ENCODE measurements at places on chromosomes 7 and 10. TPM values are rescaled to one million over a fixed set of nuclear protein-coding genes. Genes with fewer than 3 reads are reported as not detected.

- no peak for DNase-seq
- H3K4me1 ChIP-seq, result peaks cover 4% of the 10 kb centered on the region
- H3K27me3 ChIP-seq, result no peaks in the 10 kb centered on the region
- H3K36me3 ChIP-seq, result no peaks in the 10 kb centered on the region
- H3K27ac ChIP-seq, result no peak overlapping the region
Measured at GRCh38 chr7:132969520-132969919, 112.4 kb downstream of the CHCHD3 start.

GRCh38 chr10:32190890-32191491, 134.8 kb upstream of the KIF5B start:
- DNase-seq, result no peak
- no peaks in the 10 kb centered on the region for H3K27me3 ChIP-seq
- no peak overlapping the region for H3K27ac ChIP-seq
- no peak overlapping the region for H3K4me3 ChIP-seq

Gene ZNF37A
- total RNA-seq, result 9.8 TPM

Gene PAPOLB
- total RNA-seq, result not detected

GRCh38 chr10:125020386-125020785, 78.5 kb downstream of the ZRANB1 start:
- no peaks in the 10 kb centered on the region for H3K27me3 ChIP-seq
- no peak for DNase-seq

- no peaks in the 10 kb centered on the region for H3K36me3 ChIP-seq
- peaks cover 44% of the 10 kb centered on the region for H3K27me3 ChIP-seq
- no peaks in the 10 kb centered on the region for H3K4me1 ChIP-seq
- H3K27ac ChIP-seq, result no peak overlapping the region
- H3K4me3 ChIP-seq, result no peak overlapping the region
Measured at GRCh38 chr10:101564490-101564991, 23.5 kb downstream of the POLL start.
